Activated CD4-positive, CD25-positive, alpha-beta regulatory T cell (primary cell): ENCODE measurements at places on chromosomes 16 and 17.

- DNase-seq = no peak
Measured at GRCh38 chr17:80970762-80971703, 20.6 kb upstream of the CHMP6 start.

DNA sequence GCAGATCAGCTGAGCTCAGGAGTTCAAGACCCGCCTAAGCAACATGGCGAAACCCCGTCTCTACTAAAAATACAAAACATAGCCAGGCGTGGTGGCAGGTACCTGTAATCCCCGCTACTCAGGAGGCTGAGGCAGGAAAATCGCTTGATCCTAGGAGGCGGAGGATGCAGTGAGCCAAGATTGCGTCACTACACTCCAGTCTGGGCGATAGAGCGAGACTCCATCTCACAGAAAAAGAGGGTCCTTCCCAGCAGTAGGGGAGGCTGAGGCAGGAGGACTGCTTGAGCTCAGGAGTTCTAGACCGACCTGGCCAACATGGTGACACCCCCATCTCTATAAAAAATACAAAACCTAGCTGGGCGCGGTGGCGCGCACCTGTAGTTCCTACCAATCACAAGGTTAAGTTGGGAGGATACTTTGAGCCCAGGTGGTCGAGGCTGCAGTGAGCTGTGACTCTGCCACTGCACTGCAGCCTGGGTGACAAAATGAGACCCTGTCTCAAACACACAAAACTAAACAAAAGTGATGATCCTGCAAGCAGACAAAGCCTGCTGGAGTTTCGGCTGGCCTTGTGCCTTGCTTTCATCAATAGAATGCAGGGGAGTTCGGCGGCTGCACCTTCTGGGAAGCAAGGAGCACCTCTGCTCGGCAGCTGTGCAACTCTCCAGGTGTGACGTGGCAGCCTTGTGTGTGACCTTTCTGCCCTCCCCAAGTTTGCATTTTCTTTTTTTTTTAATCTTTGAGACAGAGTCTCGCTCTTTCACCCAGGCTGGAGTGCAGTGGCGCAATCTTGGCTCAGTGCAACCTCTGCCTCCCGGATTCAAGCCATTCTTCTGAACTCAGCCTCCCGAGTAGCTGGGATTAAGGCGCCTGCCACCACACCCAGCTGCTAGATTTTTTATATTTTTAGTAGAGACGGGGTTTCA, 12.4 kb upstream of the YWHAE start:
- DNase-seq = no peak

- DNase-seq = no peak
Measured at GRCh38 chr16:88458039-88458772, 5.1 kb downstream of the ZFPM1 start.

DNA sequence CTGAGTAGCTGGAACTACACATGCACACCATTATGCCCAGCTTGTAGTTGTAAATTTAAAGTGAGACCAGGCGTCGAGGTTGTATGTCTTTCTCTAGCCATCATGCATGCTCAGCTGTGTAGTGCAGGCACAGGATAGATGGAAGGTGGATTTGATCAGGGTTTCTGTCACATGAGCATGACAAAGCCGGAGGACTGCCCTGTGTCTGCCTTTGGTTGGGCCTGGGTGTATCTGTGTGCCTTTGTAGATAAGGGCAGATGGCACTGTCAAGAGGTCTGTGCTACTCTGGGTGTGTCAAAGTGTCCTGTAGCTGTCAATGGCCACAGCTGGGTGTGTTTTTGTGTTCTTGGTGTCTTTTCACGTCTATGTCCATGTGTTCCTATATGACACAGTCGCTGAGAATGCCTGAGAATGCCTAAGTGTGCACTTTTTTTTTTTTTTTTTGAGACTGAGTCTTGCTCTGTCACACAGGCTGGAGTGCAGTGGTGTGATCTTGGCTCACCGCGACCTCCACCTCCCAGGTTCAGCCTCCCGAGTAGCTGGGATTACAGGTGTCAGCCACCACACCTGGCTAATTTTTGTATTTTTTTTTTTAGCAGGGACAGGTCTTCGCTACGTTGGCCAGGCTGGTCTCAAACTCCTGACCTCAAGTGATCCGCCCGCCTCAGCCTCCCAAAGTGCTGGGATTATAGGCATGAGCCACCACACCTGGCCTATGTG, 4.1 kb upstream of the NAGS start:
- DNase-seq = no peak

DNA sequence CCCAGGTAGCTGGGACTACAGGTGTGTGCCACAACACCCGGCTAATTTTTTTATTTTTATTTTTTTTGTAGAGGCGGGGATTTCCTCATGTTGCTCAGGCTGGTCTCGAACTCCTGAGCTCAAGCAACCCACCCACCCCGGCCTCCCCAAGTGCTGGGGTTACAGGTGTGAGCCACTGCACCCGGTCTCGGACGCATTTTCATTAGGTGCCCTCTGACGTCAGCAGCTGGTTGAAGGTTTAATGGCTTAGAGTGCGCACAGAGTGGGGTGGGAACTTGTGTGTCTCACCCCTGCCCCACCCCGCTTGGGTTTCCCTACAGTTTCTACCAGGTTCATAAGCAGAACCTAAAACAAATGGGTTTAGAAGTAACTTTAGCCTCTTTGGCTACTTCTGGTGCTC, 109.0 kb downstream of the N4BP1 start:
- DNase-seq = no peak

DNA sequence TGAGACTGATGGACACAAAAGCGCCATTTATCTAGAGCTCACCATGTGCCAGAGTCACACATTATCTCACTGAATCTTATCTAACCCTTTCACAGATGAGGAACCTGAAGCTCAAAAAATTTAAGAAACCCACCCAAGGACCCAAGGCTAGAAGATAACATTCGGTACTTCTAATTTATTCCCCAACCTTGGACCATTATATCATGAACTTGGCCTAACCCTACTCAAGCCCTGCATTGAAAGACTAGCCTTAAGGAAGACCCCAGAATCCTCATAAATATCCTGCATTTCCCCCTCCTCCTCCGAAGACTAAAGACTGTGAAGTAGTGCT, 548 bp upstream of the DYNC1LI2 start:
- DNase-seq = no peak

- DNase-seq = no peak
Measured at GRCh38 chr17:59425085-59425931, 93.9 kb downstream of the YPEL2 start.

GRCh38 chr16:61005952-61006351, 1030.3 kb downstream of the CDH8 start:
- DNase-seq = no peak

GRCh38 chr17:4362141-4362540, 4.3 kb downstream of the UBE2G1 start:
- no peak for DNase-seq

DNA sequence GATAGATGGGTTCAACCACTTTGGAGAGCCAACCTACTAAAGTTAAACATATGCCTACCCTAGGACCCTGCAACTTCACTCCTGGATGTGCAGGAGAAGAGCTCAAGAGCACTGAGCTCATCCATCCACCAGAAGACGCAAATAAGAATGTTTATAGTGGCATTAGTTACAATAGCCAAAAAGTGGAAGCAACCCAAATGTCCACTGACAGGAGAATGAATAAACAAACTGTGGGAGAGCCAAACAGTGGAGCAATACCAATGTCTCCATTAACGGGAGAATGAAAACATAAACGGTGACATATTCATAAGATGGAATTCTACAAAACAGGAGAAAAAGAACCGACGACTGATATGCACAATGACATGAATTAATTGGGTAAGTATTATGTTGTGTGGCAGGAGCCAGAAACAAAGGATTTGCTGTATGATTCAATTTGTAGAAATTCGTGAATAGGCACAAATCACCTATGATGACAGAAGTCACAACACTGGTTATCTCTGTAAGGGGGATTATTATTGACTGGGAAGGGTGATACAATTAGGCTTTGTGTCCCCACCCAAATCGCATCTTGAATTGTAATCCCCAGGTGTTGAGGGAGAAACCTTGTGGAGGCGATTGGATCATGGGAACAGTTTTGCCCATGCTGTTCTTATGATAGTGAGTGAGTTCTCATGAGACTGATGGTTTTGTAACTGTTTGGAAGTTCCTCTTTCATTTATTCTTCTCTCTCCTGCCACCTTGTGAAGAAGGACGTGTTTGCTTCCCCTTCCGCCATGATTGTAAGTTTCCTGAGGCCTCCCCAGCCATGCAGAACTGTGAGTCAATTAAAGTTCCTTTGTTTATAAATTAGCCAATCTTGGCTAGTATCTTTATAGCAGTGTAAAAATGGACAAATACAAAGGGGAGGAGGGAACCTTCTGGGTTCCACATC, 57.9 kb upstream of the PLCG2 start:
- DNase-seq = no peak

- DNase-seq = no peak
Measured at GRCh38 chr17:44887971-44888954, 11.0 kb downstream of the EFTUD2 start.
